ENCODE measurements at places on chromosomes 7 and 10. TPM values are rescaled to one million over a fixed set of nuclear protein-coding genes. Genes with fewer than 3 reads are reported as not detected.

GRCh38 chr7:157900556-157900955, 563.8 kb downstream of the DNAJB6 start:
- no peak for DNase-seq

DNA sequence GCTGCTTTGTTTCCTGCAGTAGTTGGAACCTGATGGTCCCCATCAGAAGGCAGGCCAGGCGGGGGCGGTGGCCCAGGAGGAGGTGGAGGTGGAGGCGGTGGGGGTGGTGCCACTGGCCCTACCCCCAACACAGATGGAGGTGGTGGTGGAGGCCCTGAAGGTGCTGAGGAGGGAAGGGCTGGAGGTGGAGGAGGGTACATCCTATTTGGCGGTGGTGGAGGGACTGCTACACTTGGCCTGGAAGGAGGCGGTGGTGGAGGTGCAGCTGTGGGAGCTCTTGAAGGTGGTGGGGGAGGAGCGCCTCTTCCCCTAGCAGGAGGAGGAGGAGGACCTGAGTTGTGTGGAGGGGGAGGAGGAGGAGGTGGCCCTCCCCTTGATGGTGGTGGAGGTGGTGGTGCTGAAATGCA, 36.8 kb downstream of the LMOD2 start:
- DNase-seq: no peak

Gene SPDYE16
- not detected for total RNA-seq

DNA sequence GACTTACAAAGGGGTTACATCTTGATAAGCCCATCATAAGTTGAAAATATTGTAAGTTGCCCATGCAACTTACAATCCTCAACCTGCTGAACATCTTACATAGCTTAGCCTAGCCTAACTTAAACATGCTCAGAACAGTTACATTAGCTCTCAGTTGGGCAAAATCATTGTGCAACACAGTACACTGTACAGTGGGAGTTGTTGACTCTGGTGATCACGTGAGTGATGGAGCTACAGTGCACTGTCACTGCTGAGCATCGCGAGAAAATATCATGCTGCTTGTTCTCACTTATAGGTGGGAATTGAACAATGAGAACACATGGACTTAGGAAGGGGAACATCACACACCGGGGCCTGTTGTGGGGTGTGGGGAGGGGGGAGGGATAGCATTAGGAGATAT, 214.9 kb upstream of the ZMIZ1 start:
- no peak for DNase-seq

Gene COL13A1
- 2.5 TPM for total RNA-seq

Gene MSMB
- 15.8 TPM for total RNA-seq

Gene GARIN1A
- 2.6 TPM for total RNA-seq

DNA sequence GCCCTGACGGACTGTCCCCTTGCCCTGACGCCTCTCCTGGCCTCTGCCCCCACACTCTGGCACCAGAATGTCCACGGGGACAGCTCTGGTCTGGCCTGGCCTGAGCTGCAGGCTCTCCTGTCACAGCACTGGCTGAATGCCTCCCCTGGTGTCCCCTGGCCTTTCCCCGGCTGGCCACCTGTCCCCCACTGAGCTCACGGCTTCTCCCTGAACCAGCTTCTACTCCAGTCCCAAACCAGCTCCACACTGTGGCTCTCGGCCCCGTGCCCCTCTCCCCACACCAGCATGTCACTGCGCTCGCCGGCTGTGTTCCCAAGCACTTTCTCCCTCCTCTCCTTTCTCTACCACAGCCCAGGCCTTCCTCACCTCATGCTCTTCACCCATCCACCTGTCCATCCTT, 386.4 kb downstream of the DNAJB6 start:
- no peak for DNase-seq

- peak; percentile 70 for DNase-seq
Measured at GRCh38 chr7:102272075-102272916, 14.4 kb upstream of the SH2B2 start.

Gene TMEM140
- 19.4 TPM for total RNA-seq

DNA sequence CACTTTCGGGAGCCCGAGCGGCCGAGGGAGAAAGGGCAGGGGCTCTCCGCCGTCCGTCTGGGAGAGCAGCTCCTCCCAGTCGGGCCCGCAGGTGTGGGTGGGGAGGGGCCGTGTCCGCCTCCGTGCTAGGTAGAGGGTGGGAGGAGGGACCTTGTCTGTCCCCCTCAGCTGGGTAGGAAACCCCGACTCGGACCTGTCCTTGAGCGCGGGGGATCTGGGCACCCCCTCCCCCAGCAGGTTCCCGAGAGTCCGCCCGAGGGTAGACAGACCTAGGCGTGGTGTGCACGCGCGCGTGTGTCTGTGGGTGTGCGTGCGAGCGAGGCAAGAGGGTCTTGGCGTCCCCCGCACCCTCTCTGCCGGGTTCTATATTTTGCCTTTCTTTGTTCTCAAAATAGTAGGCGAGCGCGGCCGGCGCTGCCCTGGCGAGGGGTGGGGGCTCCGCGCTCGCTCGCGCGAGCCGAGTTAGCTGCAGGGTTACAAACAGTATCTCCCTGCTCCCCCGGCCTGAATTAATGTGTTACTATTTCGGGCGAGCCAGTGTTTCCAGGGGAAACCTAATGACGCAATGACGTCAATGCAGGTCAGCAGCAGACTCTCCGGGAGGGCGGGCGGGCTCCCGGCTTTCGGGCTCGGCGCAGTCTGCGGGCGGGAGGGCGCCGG, 73.9 kb upstream of the LEP start:
- DNase-seq: peak; percentile 27

All from mucosa of gallbladder (tissue), 1 donor.